Cerebellum (tissue), 4 donors: ENCODE measurements at places on chromosomes 1 and 21.
A peak's percentile ranks its signal among the peaks of the same experiment; 100 is the strongest.

DNA sequence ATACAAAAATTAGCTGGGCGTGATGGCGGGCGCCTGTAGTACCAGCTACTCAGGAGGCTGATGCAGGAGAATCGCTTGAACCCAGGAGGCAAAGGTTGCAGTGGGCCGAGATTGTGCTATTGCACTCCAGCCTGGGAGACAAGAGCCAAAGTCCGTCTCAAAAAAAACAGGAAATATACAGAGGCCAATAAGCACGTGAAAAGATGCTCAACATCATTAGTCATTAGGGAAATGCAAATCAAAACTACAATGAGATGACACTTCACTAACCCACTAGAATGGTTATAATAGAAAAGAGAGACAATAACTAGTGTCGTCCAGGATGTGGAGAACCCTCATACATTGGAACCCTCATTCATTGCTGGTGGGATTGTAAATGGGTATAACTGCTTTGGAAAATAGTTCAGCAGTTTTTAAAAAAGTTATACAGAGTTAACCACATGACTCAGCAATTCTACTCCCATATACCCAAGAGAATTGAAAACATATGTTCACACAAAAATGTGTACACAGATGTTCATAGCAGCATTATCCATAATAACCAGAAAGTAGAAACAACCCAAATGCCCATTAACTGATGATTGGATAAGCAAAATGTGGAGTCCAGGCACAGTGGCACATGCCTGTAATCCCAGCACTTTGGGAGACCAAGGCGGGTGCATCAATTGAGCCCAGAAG is 6.4 kb upstream of the E2F2 start:
- no peak for DNase-seq

DNA sequence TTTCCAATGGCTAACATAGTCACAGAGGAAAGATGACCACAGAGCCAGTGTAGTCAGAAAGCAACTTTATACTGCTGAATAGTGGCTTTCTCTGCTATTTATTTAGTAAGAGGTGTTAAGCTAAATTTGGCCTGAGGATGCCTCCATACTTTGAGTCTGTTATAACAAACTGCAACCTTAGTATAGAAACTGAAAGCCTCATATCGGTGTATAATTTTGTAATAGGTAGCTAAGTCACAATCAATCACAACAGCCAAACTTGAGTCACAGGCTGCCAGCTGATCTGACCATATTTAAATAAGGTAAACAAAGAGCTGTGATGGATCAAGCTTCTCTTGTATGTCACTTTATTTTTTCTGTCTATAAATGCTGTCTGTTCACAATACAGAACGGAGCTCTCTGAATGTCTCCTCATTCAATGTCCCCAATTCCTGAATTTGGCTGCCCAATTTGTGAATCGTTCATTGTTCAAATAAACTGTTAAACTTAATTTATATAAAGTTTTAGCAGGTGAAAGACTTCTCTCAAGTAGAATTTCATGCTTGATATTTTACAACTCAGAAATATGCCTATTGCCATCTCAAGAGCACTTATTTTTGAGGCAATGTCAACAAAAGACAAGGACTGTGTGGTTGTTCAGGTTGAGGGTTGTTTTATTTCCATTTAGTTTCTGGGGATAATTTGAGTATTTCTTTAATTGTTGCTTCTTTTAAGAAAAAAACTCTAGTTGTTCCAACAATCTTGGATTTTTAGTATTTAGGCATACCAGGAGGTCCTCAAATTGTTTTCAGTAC is 339.7 kb upstream of the B3GALT2 start:
- no peak for DNase-seq

DNA sequence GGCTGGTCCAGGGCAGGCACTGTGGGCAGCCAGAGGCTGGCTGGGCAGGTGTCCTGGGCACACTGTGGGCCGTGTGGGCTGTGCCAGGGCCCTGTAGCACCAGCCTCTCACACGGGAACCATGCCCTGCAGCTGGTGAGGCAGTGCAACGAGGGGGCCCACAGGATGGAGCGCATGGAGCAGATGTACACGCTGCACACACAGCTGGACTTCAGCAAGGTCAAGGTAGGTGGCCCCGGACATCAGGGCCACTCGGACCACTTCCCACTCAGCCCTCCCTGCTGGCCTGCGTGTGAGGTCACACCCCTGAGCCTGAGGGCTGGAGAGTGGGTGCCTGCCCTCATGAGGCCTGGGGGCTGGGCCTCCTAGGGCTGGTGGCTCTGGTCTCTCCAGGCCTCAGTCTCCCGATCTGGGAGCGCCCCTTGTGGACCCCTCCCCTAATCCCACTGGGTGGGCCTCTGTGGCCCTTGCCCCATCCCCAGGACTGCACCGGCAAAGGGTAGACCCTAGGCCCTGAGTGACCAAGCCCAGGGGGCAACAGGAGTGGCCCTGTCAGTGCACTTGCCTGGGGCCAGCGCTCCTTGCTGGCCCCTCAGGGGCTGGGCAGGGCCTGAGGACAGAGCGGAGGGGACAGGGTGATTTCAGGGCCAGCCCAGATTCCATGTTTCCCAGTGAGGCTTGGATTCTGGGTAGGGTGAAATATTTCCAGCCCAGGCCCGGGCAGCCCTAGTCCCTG is 21.5 kb downstream of the ARHGEF16 start:
- no peak for DNase-seq

DNA sequence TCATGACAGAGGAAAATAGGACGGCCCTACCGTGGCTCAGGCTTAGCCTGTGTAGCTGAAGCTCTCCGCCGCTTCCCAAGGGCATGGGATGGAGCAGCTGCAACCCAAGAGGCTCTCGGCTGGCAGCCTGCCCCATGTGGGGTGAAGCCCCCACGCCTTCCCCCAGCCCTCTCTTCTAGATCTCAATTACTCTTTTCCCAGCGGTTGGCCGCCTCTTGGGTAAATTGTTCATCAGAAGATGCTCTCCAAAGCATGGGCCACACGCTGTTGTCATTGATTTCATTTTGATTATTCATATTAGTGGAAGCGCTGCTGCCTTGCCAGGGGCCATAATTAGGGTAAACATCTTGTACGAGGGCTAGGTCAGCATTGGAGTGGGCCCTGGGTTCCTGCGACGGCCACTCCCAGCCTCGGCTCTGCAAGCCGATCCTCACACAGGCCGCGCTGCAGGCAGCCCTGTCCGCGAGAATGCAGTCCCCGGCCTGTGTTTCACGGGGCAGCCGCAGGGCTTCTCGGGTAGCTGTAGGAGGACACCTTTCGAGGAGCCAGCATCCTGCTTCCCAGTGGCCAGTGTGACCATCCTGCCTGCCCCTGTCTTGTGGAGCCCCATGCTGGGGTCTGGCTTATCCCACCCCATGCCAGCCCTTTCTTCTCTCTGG is 114.4 kb upstream of the VAMP3 start:
- no peak for DNase-seq

GRCh38 chr21:30340714-30341573 is 3.5 kb upstream of the KRTAP27-1 start:
- no peak for DNase-seq

GRCh38 chr1:12434174-12434573 is 183.8 kb downstream of the DHRS3 start:
- no peak for DNase-seq

DNA sequence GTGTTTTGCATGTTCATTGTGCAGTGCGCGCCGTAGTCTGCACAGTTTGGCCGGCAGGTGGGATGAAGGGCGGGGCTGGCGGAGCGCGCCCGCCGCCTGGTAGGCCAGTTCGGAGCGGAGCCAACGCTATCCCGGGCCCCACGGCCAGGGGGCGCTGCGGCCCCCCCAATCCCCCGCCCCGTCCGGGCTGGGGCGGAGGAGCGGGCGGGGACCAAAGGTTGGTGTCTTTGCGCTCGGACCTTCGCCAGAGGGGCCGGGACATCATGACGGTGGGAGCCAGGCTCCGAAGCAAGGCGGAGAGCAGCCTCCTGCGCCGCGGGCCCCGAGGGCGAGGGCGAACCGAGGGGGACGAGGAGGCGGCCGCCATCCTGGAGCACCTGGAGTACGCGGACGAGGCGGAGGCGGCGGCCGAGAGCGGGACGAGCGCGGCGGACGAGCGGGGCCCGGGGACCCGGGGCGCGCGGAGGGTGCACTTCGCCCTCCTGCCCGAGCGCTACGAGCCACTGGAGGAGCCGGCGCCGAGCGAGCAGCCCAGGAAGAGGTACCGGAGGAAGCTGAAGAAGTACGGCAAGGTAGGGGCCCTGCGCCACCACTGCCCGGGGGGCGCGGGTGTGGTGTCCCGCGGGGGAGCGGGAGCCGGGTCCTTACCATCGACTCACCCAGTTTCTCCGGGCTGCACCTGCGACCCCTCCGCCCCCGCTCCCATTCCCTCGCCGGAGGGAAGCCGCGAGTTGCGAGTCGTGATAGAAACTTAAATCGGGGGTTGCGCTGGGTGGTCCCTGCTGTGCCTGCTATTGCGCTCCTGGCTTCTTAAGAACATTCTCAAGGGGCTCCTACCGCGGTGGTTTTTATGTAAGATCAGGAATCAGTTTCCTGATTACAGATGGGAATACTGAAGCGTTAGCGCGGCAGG is at the start of gene C1orf115:
Gene C1orf115, plus strand, starts transcription at position 224 of the 913 bp plus-strand sequence. Its CDS starts 40 bp downstream, at position 264.
- DNase-seq = peak; percentile 88
